PC-3 (cell line): ENCODE measurements at places on chromosomes 13 and 19. TPM values are rescaled to one million over a fixed set of nuclear protein-coding genes. Genes with fewer than 3 reads are reported as not detected.

DNA sequence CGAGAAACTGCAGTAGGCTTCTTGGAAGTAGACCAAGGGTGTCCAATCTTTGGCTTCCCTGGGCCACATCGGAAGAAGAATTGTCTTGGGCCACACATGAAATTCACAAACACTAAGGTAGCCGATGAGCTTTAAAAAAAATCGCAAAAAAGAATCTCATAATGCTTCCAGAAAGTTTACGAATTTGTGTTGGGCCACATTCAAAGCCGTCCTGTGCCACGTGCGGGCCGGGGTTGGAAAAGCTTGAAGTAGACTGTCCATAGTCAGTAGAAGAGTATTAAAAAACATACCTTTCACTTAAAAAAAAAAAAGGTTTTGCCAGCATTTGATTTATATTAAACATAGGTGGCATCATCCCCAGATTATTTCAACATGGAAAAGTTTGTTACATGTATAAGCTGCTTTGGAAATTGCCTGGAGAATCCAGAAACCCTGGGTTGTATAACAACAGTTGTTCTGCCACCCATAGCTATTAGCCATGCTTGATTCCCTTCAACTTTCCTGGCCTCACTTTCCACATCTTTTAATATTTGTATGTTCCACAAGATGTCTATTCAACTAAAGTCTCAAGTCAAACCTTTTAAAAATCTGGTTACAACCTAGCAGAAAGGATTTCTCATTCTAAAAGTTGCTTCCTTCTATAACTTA, 1.0 kb downstream of the IFT88 start:
- H3K36me3 ChIP-seq: peaks cover 6% of the 10 kb centered on the region; the same call in 1 of the 2 replicates
- peak; percentile 6 for DNase-seq
- peak overlapping the region; percentile 87 for H3K27ac ChIP-seq
- peaks cover 13% of the 10 kb centered on the region for H3K4me1 ChIP-seq
- peak overlapping the region; percentile 77 for H3K4me3 ChIP-seq
- no peaks in the 10 kb centered on the region for H3K27me3 ChIP-seq

Gene TGFB1
- 16.4 and 23.4 TPM in 2 replicates for total RNA-seq

DNA sequence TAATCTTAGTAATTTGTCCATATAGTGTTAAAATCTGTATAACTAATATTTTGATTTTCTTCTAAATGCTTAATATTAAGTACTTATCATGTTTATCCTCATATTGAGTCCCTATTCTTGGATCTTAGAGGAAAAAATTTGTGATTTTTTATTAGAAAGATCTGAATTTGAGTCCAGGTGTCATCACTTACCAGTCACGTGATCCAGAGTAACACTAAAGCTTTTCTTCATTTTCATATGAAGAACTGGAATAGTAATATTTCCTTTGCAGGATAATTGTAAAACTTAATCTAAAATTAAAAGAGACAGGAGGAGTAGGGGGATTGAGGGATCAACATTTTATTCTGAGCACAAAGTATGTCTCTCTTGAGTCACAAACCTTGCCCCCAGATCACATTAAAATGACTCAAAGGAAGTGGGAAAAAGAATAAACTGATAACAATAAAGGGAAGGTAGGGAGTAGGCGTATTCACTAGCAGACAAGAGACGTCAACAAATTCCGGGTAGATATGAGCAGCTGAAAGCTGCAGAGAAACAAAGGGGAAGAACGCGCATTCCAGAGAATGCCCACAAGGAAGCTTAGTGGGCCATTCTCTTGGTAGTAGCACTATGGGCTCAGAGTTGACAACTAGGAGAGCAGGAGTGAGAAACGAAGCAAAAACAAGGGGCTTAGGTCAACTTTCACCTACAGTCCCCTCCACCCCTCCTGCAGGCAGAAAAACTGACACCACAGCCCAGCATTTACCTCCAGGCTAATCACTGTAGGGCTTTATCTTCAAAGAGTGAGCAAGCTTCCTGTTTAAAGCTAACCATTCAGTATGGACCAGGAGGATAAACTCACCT, 123.1 kb downstream of the SPRY2 start:
- peaks cover 13% of the 10 kb centered on the region for H3K4me1 ChIP-seq
- H3K27me3 ChIP-seq: no peaks in the 10 kb centered on the region
- no peak overlapping the region for H3K4me3 ChIP-seq
- H3K36me3 ChIP-seq: no peaks in the 10 kb centered on the region
- DNase-seq: peak; percentile 70
- peak overlapping the region; percentile 76 for H3K27ac ChIP-seq

Gene IL12RB1
- not detected in 2 replicates for total RNA-seq

Gene EXOC3L2
- total RNA-seq: not detected in 2 replicates

Gene CYP2A6
- total RNA-seq: not detected in 2 replicates

DNA sequence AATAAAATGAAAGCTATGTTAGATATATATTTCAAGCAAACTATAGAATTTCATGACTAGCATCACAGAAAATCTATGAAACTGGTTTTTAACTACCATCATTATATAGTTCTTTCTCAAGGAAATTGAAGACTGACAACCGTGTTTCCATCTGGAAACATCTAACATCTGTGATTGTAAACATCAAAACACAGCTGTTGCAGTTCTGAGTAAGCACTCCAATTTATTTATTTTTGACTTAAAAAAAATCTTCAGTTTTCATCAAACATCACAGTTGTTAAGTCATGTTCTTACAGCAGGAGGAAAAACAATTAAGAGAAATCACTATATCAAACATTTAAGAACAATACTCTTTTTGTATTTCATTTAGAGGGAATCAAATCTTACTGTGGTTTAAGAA, 1653.0 kb upstream of the MIR17HG start:
- no peak for DNase-seq
- H3K27ac ChIP-seq: no peak overlapping the region
- no peaks in the 10 kb centered on the region for H3K27me3 ChIP-seq
- no peaks in the 10 kb centered on the region for H3K4me1 ChIP-seq

Gene MYO9B
- total RNA-seq: 68.3 and 76.1 TPM in 2 replicates

DNA sequence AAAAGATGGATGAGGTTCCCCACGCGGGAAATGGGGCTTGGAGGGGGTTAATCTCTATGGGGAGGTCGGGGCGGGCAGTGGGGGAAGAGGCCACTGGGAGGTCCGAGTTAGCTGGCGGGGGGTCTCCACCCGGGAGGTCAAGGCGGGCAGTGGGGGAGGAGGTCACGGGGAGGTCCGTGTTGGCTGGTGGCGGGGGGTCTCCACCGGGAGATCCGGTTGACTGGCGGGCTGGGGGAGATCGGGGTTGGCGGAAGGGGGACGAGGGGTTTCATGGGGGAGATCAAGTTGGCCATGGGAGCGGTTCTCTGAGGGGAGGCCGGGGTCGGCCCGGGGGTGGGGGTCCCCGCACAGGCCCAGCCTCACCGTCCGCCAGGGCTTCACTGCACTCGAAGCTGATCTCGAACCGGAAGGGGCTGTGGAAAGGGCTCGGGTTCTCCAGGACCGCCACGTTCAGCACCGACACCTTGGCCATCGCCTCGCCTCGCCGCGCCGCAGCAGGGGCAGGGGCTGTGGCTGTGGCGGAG, 342 bp downstream of the ASF1B start:
- no peak overlapping the region for H3K27ac ChIP-seq
- peak overlapping the region; percentile 83 for H3K4me3 ChIP-seq
- H3K4me1 ChIP-seq: peaks cover 20% of the 10 kb centered on the region

DNA sequence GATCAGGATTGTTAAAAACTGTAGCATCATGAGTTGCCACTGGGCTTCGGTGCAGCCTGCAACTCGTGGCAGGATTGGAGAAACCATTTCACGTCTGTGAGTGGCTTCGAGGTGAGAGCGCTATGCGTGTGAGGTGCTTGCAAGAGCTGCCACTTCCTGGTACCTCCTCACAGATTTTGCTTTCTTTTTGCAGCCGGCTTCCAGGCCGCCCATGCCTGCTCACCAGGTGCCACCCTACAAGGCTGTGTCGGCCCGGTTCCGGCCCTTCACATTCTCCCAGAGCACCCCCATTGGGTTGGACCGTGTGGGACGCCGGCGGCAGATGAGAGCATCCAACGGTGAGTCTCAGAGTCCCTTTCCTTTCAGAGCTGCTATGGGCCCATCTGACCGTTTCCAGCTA, 57.9 kb upstream of the C1QTNF9 start:
- no peaks in the 10 kb centered on the region for H3K27me3 ChIP-seq
- no peak overlapping the region for H3K27ac ChIP-seq
- DNase-seq: no peak
- H3K4me1 ChIP-seq: no peaks in the 10 kb centered on the region
- H3K4me3 ChIP-seq: no peak overlapping the region
- peaks cover 7% of the 10 kb centered on the region; the same call in 1 of the 2 replicates for H3K36me3 ChIP-seq

- peaks cover 15% of the 10 kb centered on the region for H3K4me1 ChIP-seq
- DNase-seq: no peak
- no peaks in the 10 kb centered on the region for H3K27me3 ChIP-seq
- H3K4me3 ChIP-seq: peak overlapping the region; percentile 28; the same call in 1 of the 2 replicates
Observed at GRCh38 chr13:114077933-114078325, 54.5 kb downstream of the RASA3 start.
